ENCODE measurements at places on chromosomes 3 and 15.

DNA sequence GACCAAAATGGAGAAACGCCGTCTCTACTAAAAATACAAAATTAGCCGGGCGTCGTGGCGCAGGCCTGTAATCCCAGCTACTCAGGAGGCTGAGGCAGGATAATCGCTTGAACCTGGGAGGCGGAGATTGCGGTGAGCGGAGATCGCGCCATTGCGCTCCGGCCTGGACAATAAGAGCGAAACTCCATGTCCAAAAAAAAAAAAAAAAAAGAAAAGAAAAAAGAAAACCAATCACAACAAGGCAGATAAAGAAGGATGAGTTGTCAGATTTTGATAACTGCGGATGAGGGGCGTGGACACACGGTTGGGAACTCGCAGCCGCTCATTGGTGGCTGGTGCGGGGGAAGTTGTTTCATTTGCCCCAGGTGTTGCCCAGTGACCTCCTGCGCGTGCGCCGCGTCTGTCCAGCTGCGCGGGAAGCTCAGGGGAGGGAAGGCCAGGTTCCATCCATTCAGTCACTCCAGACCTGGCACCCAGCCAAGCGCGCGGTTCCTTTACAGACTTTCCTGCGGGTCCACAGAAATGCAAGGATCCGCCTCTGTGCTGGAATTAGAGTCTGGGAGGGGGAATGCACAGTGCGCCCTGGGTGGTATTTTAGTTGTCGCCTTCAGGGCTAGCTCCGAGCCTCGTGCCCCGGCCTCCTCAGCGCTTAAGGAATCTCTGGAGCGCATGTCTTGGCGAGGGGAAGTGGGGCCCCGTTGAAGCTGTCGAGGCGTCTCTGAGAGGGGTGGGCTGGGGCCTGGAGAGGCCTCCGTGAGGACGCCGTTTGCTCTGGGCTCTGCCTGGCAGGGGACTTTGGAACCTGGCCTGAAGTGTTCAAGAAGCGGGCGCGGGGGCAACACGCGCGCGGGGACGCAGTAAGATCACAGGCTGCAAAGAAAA, 708 bp upstream of the GCHFR start:
- DNase-seq, result no peak

GRCh38 chr15:44584162-44584749, 47.3 kb downstream of the EIF3J start:
- no peak for DNase-seq

DNA sequence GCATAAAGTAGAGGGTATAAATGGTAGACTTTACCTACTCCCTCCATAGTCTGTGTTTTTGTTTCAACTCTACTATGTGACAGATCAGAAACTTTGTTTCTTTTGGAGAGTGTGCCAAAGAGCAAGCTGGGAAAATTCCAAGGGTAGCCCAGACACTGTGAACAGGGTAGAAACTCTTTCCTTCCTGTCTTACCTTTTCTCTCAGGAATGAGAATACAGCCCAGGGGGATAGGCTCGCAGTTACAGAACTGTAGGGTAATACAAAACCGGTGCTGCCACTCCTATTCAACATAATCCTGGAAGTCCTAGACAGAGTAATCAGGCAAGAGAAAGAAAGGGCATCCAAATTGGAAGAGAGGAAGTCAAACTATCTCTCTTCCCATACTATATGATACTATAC, 256.3 kb downstream of the CPNE4 start:
- no peak for DNase-seq

DNA sequence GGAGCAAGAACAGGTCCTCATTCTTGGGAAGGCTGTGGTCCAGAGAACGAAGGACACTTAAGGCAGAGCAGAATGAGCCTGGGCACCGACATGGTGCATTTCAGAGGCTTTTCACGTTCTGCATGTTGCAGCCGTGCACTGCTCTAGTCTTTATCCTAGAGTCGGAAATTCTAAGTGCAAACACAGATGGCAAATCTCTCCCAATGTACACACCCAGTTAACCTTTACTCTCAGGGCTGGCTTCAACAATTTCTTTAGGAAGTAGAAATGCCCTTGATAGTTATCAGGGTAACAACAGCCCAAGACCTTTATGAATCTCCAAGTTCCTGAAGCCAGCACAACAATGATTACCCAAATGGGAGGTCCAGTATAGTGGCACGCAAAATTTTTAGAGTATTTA, 39.1 kb upstream of the LRTM1 start:
- no peak for DNase-seq

GRCh38 chr3:131669600-131669999, 166.8 kb upstream of the MRPL3 start:
- no peak for DNase-seq

GRCh38 chr3:118468801-118469200, 565.8 kb downstream of the IGSF11 start:
- no peak for DNase-seq

GRCh38 chr3:101453961-101454360, 59.1 kb downstream of the SENP7 start:
- DNase-seq, result no peak

GRCh38 chr3:14880447-14881106, 61.8 kb downstream of the FGD5 start:
- no peak for DNase-seq

All from 8988T (cell line).